ENCODE measurements at places on chromosomes 12 and 14.

- peak; percentile 9 for DNase-seq
Measured at GRCh38 chr12:64452559-64453329, 824 bp downstream of the TBK1 start.

- DNase-seq = no peak
Measured at GRCh38 chr14:36020120-36021029, 156.1 kb downstream of the PTCSC3 start.

DNA sequence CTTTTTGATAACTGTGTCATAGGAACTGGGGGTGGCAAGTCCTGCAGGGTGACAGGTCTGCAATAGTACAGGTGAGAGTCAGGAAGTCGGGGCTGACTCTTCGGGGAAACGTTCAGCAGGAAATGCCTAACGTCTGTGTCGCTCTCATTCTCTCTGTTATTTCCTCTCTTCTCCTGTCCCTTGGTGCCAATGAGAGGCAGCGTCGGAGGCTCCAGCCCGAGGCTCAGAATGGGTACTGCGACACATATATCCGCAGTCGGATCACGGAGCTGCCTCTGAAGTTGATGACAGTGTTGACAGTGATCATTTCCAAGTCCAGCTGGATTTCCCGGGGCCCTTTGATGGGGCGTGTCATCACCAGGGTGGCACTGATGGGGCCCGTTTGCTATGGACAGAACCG lies 2.7 kb upstream of the TC2N start:
- DNase-seq = peak; percentile 32

GRCh38 chr12:81221681-81222080 lies 143.8 kb downstream of the ACSS3 start:
- no peak for DNase-seq

GRCh38 chr14:38950676-38951075 lies 152.4 kb downstream of the SEC23A start:
- no peak for DNase-seq

DNA sequence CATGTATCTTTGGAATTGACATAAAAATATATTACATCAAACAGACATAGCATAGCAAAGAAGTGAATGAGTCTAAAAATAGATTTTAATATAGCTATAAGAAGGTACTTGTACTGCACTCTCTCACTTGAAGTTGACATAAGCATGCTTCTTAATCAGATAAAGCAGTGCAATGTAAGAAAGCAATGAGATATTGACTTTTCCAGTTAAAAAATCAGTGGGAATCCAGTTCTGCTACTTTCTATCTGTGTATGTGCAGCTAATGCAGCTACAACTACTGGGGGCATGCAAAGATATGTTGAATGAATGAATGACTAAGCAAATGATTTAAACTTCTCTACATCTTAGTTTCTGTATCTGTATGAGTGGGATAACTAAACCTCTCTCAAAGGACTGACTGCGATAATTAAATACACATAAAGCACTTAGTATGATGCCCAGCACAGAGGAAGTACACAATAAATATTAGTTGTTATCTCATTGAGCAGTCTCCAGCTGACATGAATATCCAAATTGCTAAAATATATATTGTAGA lies 10.3 kb downstream of the WASHC3 start:
- DNase-seq = no peak

GRCh38 chr12:125125271-125125670 lies 60.0 kb downstream of the AACS start:
- peak; percentile 71 for DNase-seq

DNA sequence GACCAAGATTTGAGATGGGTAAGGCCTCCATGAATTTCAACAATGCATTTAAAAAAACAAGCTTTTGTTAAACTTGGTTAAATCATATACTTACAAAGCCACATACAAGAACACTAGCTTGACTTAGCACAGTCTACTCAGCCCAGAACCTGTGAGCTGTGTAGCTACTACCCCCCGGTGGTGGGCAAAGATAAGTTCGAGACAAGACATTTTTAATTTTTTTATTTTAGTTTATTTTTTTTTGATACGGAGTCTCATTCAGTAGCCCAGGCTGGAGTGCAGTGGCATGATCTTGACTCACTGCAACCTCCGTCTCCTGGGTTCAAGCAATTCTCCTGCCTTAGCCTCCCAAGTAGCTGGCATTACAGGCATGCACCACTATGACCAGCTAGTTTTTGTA lies 3.7 kb upstream of the NECAP1 start:
- peak; percentile 22 for DNase-seq

DNA sequence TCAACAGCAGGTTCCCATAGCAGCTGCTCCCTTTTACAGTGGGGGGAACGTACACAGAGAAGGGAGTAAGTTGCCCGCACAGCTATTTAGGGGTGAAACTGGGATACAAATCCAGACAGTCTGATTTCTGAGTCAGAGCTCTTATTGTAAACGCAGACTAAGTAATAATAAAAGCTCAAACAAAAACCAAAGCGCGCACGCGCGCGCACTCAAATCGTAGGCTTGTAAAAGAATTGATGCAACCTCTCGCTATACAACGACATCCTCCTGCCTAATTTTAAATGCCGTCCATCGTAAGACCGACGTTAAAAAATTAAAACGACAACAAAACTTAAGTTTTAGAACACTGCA lies 747 bp upstream of the DACT1 start:
- DNase-seq = peak; percentile 62

- DNase-seq = no peak
Measured at GRCh38 chr14:79328863-79329262, 882.4 kb downstream of the DIO2 start.

DNA sequence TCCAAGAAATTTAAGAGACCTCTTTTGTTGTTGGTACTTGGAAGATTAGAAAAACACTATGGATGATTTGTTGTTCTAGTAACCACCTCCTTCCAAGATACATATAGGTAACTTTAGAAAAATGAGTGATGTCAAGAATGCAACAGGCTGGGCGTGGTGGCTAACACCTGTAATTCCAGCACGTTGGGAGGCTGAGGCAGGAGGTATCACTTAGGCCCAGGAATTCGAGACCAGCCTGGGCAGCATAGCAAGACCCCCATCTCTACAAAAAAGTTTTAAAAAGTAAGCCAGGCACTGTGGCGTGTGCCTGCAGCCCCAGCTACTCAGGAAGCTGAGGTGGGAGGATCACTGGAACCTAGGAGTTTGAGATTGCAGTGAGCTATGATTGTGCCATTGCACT lies 97.8 kb downstream of the PCNX1 start:
- no peak for DNase-seq

DNA sequence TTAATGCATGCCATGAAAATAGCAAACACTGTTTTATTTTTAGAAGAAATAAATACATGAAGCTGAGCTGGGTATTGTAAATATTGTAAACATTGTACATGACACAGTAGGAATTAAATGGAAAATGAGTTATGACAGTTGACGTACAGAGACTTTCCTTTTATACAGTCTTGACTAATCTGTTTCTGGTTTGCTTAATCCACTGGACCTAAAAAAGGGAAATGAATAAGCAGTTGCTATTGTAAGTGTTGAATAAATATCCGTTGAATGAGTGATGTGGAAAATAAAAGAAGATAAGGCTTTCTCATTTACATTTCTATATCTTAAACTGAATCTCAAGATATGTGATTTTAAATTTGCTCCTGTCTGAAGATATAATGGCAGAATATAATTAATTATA lies 15.0 kb downstream of the PMCH start:
- DNase-seq = no peak

GRCh38 chr14:39233680-39234326 lies at the start of gene MIA2:
Gene MIA2 (plus strand): TSS chr14:39233915. CDS start chr14:39234115, 200 bp downstream.
- no peak for DNase-seq

- no peak for DNase-seq
Measured at GRCh38 chr12:77947330-77947729, 116.6 kb downstream of the NAV3 start.

DNA sequence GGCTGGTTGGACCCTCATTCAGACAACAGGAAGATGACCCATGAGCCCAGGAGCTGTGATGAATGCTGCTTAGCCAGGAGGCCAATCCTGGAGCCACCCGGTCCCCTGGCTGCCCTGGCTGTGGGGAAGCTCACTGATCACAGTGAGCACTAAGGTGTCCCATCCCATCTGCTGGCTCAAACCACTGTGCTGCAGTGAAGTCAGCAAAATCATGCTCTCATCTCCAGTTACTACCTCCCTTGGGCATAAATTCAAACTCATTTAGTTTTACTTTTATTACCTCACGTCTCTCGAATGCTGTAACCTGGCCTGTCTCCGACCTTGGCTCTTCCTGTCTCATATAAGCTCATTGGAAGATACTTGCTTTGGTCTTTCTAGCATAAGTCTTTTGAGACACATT lies 112.4 kb downstream of the APAF1 start:
- DNase-seq = no peak

GRCh38 chr12:63846238-63846967 lies 1.9 kb downstream of the SRGAP1 start:
- DNase-seq = no peak

- no peak for DNase-seq
Measured at GRCh38 chr12:124901003-124901402, 13.4 kb downstream of the UBC start.

GRCh38 chr12:8077207-8077606 lies 4.9 kb upstream of the NECAP1 start:
- no peak for DNase-seq

GRCh38 chr14:63928744-63929174 lies 76.0 kb downstream of the SYNE2 start:
- DNase-seq = no peak

- DNase-seq = no peak
Measured at GRCh38 chr14:76236172-76237130, 84.7 kb downstream of the GPATCH2L start.

- DNase-seq = peak; percentile 80
Measured at GRCh38 chr14:54805445-54806322, 96.9 kb downstream of the GCH1 start.

DNA sequence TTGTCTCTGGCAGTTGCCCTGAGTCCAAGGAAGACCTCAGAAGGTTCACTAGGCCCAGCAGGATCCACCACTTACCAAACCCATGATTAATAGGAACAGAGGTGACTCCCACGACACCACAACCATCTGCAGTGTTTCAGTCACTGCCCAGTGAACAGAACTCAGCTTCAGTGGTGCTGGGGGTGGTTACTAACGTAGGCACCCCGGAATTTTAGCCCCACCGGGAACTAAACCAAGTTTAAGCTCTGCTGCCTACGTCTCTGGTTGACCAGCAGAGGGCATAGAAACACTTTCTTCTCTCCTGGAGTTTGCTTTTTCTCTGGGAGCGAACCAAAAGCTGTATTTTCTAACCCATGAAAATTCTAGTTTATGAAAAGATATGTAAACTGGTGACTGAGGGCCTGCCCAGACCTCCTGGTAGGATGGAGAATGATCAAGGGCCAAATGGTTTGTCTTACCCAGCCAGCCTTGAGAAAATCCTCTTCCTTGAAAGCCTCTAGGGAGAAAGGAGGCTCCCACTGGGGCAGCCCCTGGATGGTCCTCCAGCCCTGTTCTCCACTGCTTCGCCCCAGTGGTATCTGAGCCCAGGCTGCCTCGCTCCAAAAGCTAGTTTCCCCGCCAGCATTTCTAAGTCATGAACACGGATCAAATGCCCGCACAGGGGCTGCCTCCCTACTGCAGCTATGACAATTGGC lies 379.8 kb downstream of the DPF3 start:
- DNase-seq = no peak

- no peak for DNase-seq
Measured at GRCh38 chr12:107560899-107561285, 124.7 kb upstream of the PWP1 start.
